ENCODE measurements at places on chromosomes 16 and 17.
A peak's percentile ranks its signal among the peaks of the same experiment; 100 is the strongest.

DNA sequence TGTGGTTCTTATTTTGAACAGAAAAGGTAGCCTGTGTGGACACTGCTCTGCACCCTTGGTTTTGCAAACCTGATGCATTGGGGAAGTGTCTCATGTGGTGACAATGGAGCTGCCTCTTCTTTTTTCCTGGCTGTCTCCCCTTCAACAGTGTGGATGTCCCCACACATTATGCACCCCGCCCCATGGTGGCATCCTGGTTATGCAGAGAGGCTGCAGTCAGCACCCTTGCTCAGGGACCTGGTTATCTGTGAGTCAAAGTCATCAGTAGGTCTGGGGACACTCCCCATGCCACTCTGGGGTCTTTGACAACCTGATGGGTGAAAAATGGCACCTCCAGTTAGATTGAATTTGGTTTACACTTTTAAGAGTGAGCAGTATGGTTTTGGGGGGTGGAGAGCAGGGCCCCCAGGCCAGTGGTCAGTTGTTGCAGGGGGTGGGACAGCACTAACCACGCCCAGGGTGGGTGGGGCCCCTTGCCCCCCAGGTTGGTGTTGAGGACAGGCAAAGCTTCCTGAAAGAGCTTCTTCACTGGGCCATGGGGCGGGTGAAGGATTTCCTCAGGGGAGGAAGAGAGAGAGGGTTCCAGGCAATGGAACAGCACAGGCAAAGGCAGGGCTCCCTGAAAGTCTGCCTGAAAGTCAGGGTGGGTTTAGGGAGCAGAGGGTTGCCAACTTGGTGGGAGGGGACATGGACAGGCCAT lies 24.6 kb upstream of the KCNJ12 start:
- no peak for DNase-seq

GRCh38 chr17:45258981-45259380 lies 2.9 kb downstream of the SPATA32 start:
- no peak for DNase-seq

GRCh38 chr17:56876766-56877179 lies 37.1 kb downstream of the TRIM25 start:
- no peak for DNase-seq

DNA sequence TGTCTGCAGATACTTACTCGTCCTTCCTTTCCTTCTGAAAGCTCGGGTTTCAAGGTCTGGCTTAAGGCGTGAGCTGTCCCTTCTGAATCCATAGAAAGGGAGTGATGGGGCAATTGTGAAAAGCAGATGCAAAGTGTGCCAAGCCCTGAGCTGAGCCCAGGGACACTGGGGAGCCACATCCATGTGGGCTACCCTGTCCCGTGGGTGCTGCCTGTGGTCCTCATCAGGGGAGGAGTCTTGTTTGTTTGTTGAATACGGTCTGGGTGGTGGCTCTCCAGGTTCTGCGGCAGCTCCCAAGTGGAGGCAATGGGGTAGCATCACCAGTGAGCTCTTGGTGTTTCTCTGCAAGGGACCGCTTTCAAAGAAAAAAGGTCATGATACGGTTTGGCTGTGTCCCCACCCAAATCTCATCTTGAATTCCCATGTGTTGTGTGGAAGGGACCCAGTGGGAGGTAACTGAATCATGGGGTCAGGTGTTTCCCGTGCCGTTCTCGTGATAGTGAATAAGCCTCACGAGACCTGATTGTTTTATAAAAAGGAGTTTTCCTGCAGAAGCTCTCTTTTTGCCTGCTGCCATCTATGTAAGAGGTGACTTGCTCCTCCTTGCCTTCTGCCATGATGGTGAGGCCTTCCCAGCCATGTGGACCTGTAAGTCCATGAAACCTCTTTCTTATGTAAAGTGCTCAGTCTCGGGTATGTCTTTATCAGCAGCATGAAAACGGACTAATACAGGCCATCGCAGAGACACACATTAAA lies 1.0 kb upstream of the ALG1 start:
- DNase-seq, result no peak

DNA sequence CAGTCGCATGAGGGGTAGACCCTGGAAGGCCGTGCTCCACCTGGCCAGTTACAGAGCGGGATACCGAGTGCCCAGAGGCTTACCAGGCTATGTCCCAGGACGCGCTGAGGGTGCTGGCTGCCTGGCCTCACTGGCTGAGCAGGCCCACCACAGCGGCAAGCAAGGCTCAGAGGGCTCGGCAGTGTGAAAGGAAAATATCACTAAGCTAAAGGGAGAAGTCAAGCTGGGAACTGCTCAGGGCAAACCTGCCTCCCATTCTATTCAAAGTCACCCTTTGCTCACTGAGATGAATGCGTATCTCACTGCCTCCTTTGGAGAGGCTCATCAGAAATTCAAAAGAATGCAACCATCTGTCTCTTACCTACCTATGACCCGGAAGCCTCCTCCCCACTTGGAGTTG lies 37.4 kb downstream of the CCDC57 start:
- DNase-seq, result no peak

DNA sequence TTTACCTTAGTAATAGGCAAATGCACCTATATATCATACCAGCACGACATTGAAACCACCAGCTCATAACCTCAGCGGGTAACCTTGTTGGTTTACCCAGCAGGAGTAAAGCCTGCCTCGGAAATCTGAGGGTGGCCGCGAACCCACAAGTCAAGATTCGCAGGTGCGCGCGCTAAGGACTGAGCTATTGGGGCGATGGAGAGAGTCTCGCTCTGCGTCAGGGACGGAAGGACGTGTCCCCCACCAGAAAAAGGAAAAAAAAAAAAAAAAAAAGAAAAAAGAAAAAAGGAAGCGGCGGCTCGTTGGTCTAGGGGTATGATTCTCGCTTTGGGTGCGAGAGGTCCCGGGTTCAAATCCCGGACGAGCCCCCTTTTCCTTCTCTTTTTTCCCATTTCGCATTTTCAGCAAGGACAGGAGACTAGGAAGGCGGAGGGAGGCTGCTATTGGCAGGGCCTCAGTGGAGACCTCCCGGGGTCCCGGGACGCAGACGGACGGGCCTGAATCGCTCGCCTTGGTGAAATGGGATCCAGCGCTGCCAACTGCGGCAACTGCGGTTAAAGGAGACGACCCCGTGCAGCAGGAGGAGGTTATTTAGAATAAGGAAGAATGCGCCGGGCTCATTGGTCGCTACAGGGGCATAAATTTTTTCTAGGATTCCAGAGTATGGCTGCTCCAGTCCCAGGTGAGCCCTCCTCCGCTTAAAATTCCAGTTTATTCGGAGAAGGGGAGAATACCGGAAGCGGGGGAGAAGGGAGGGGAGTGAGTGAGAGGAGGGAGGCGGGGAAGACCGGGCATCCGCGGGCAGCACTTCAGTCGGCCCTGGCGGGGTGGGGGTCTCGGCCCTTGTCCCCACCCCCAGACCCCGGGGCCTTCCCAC lies at the start of gene OR1F1:
Gene OR1F1 (plus strand): TSS at position 407 of the 877 bp plus-strand sequence.
- peak; percentile 68 for DNase-seq

DNA sequence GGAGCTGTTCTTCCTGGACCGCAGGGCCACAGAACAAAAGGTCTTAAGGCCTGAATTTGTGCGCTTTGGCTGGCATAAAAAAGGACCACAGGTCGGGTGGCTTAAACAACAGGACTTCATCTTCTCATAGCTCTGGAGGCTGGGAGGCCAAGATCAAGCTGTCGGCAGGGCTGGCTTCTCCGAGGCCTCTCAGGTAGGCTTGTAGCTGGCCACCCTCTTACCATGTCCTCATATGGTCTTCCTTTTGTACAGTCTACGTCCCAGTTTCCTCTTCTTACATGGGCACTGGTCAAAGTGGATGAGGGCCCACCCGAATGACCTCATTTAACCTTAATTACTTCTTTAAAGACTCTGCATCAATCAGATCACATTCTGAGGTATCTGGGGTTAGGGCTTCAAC lies 257.6 kb downstream of the CBLN1 start:
- no peak for DNase-seq

- no peak for DNase-seq
These were observed 201.3 kb upstream of the IRX3 start for GRCh38 chr16:54487933-54488332.

GRCh38 chr16:69165584-69165983 lies 21.4 kb upstream of the SNTB2 start:
- DNase-seq, result no peak

DNA sequence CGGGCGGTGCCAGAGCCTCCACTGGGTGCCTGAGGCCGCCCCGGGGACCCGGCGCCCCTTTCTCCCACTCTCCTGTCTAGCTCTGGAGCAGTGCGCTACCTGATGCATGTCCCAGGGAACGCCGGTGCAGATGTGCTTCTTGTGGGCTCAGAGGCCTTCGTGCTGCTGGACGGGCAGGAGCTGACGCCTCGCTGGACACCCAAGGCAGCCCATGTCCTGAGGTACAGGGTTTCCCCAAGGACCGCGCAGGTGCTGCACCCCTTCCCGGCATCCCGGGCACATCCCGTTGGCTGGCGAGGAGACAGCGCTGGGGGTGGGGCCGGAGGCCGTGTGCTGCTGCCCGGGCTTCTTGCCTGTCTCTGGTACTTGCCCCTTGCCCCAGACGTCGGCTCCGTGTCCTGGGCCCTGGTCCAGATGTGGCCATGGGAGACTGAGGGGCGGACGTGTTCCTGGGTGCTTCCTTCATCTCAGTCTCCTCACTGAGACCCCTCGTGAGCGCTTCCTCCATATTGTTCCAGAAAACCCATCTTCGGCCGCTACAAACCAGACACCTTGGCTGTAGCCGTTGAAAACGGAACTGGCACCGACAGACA lies 12.5 kb downstream of the RGS11 start:
- no peak for DNase-seq

DNA sequence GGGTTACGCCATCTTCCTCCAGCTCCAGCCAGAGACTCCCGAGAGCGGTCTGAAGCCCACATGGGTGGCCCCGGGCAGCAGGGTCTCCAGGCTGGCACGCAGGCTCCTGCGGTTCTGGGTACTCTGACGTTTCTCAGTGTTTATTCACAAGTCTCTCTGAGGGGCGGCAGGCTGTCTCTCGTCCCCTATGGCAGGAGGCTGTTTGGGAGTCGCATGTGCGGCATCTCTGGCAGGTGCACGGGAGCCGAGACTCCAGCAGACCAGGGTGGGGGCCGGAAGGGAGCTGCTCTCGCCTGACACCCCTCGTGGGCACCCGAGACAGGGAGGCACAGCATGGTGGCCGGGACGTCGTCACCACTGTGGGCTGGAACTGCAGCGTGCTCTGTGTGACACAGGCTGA lies 48.1 kb downstream of the ZNF778 start:
- no peak for DNase-seq

DNA sequence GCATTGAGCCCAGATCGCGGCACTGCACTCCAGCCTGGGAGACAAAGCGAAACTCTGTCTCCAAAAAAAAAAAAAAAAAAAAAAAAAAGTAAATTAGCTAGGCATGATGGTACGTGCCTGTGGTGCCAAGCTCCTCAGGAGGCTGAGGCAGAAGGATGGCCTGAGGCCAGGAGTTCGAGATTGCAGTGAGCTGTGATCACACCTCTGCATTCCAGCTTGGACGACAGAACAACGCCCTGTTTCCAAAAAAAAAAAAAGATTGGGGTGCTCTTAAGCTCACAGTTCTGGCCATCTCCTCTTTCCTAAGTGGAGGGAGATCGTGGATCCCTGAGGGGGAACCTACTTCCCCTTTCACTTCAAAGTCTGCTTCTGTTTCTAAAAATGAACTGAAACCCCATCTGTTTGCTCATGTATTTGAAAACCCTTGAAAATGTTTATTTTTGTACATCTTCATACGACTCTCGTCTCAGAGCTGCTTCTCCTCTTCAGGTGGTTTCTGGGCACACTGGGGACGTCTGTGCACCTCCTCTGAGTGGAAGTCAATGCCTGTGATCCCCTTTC lies 138.8 kb downstream of the PRKCA start:
- DNase-seq, result no peak

All from astrocyte of the spinal cord (primary cell).